ENCODE measurements at places on chromosomes 6 and 20.

DNA sequence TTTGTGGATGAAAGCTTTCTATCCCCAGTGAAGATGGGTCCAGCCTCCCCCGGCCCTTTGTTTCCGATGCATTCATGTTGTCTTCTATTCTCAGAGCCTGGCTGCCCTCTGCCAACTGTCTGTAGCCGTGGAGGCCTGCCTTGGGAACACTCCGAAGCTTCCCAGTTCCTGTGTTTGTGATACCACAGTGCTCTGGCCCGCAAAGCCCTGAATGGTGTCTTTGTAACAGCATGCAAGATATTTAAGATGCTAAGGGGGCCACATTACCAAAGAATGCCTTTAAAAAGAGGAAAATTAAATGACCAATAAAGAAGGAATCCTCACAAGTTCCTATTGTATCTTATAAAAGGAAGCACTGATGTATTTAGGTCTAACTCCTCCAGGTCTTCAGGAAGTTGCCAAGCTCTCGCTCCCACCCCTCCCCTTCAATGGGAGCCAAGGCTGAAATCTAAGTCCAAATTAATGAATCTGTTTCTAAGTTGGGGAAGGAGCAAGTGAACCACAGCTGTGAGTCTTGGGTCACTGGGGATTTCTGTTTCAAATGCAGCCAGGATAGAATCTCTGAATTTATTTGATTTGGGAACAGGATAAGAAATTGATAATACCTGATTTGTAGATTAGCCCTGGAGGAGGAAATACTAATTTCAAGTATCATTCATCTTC lies 596.1 kb downstream of the QKI start:
- no peak for DNase-seq

- no peak for DNase-seq
Observed at GRCh38 chr6:101747716-101748115, 354.2 kb downstream of the GRIK2 start.

DNA sequence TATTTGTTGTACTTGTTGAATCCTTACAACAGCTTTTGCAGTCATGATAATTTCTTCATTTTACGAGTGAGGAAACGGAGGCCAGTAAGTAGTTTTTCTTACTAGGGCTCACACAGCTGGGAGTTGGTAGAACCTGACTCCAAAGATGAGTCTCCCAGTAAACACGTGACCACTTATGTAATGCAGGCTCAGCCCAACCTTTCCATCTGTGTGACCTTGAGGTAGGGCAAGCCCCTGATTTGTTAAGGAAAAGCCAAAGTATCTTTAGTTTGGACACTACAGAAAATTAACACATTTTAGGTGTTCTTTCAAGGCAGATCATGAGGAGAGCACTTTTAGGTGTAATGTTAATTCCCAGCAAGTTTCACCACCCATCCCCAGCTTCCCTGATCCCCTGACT lies 111.3 kb downstream of the LRRC1 start:
- no peak for DNase-seq

GRCh38 chr6:148509800-148510581 lies 167.4 kb downstream of the SASH1 start:
- DNase-seq: no peak

- DNase-seq: no peak
Observed at GRCh38 chr20:56697476-56697875, 68.4 kb downstream of the TFAP2C start.

GRCh38 chr6:136618086-136618485 lies 67.9 kb upstream of the MAP7 start:
- no peak for DNase-seq

DNA sequence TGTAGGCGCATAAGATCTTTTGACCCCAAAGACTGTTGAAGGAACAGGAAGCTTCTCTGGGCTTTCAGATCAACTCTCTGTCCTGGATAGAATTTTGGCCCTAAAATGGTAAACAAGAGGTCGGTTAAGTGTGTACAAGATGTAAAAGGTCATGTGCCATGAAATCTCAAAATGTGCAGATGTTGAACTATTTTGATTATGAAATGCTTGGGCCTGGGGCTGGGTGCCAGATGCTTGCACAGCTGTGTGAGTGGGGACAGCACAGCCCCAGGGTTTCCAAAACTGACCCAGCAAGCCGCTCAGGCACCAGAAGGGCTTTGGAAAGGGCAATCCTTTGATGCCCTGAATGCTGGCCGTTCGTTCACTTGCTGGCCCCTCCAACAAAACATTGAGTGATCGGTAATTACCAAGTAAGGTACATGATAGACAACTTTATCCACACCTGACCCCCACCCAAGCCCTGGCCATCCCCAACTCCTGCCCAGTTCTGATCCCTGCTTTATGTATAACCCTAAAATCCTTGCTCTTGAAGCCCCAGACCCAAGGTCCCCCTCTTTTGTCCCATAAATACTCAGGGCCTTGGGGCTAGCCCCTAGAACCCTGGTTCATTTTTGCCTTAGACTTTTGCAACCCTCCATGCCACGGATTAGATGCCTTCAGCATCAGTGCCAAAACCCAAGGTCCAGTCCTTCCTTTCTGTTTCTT lies 1.9 kb downstream of the TMEM239 start:
- DNase-seq: peak; percentile 2

- DNase-seq: no peak
Observed at GRCh38 chr20:35729836-35730582, 12.1 kb downstream of the RBM39 start.

DNA sequence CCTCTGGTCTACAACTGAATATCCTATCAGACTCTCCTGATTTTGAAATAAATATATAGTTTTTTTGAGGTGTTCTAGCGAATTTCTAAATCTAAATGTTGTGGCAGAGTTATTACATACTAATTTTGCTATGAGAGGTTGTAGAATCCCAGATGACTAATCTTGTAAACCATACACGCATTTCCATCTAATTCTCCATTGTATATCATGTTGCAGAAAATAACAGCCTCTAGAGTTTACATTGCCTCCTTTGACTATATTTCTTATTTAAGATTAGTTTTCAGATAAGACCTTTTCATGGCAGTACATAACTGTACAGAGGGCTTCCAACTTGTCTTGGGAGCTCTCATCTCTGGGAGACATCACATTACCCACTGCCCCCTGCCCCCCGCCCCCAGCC lies 22.9 kb downstream of the PTPN1 start:
- no peak for DNase-seq

GRCh38 chr6:140043762-140044378 lies 669.4 kb upstream of the CITED2 start:
- no peak for DNase-seq

DNA sequence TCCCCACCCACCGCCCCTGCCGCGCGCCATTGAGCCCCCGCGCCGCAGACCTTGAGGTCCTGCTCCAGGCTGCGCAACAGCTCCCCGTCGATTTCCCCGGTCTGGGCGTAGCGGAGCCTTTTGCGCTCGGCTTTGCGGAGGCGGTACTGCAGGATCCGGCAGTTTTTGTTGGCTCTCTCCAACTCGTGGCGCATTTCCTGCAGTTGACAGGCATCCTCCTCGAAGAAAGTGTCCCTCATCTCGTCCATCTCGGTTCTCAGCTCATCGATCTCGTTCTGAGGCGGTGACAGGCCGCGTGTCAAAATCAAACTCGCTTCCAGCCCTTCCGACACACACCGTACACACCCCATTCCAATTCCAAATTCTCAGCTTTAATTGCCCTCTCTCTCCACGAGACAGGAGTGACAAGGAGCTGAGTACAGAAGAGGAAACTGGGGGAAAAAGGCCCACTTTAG lies 4.3 kb downstream of the MTCL3 start:
- no peak for DNase-seq

- no peak for DNase-seq
Observed at GRCh38 chr6:134007077-134007476, 45.3 kb downstream of the SLC2A12 start.

DNA sequence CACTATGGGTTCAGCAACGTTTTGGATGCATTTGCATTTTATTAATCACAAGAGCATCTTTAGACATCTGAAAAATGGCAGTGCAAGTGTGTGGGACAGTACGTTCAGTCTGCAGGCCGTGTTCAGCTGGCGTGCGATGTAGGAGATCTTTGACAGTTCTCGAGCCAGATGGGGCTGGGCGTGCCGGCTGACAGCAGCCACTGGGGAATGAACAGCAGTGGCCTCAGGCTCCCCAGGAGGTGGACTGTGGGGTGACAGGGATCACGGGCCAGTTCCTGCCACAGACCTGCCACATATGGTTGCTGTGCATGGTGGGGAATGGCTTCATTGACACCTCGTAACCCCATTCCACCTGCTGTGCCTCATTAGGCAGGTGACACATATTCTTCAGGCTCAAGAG lies 16.4 kb upstream of the MLN start:
- DNase-seq: no peak

DNA sequence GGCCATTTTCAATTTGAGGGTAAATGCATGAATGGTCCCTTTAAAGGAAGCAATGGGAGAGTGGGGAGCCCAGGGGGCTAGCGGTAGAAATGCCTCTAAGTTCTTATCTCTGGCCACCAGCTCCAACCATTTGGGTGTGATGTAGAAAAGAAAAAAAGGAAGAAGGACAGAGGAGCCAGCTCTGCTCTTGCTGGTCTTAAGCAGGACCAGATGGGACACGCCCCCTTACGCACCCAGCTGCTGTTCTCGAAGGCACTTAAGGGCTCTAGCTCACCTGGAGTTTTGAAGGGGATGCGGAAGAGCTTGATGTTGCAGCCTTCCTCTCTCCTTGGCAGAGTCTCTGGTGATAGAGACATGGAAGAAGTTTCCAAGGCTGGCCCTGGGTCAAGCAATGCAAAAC lies 59.5 kb upstream of the RNF144B start:
- no peak for DNase-seq

GRCh38 chr6:21845439-21846140 lies 252.0 kb downstream of the SOX4 start:
- no peak for DNase-seq

GRCh38 chr6:116596815-116597214 lies 19.5 kb upstream of the RSPH4A start:
- peak; percentile 27 for DNase-seq

- no peak for DNase-seq
Observed at GRCh38 chr6:42783876-42784642, 2.2 kb downstream of the BICRAL start.

DNA sequence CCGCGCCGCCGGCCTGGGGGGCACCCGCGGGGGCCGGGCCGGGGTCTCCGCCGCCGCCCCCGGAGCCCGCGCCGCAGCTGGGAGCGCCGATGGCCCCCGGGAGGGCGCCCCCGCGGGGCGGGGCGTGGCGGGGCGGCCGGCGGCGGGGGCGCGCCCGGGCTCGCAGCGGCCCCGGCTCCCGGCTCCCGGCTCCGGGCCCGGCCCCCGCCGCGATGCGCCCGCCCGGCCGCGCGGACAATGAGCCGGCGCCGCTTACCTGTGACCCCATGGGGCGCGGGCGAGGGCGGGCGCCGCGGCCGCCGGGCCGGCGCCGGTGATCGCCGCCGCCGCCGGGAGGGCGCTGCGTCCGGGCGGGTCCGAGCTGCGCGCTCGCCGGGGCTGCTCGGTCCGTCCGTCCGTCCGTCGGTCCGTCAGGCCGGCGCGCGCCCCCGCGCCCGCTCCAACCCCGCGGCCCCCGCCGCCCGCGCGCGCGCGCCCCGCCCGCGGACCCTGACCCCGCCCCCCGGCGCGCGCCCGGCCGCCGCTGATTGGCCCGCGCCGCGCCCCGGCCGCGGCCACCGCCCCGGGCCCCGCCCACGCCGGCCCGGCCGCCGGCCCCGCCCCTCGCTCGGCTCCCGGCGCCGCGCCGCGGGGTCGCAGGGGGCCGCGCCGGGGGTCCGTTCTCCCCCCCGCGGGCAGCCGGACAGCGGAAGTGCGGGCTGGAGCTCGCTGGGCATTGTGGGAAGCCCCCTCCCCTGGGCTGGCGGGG lies at the start of gene ZBTB46:
ZBTB46 (minus strand) TSS at position 424 of the 748 bp plus-strand sequence. CDS start 40,507 bp downstream, outside the sequence.
- DNase-seq: peak; percentile 40

DNA sequence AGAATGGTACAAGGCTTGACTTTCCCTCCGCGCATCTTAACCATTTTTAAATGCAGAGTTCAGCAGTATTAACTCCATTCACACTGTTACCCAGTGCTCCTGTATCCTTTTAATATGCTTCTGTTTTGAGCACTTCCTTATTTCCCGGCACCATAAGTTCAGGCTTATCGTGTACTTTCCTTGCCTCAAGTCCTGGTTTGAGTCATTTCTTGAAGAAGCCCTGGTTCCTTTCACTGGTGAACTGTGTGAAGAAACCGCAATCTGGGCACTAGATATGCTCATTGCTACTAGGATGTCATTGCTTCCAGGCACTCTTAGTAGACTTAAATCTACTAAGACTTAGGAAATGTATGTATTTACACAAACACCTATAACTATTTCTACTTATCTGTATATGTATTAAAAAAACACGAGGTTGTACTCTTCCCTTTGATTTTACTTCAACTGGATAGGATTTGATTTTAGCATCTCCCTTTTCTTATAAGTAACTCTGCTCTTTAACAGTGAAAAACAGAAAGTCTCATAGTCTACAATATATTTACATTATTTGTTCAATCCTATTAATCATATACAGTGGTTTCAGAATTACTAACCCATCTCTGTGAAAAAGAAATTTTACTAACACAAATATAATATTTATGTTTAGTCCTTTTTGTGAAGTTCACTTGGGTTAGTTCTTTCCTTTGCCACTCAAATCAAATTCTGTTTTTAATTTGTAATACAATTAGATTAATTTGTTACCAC lies 135.5 kb downstream of the CDKAL1 start:
- DNase-seq: no peak

DNA sequence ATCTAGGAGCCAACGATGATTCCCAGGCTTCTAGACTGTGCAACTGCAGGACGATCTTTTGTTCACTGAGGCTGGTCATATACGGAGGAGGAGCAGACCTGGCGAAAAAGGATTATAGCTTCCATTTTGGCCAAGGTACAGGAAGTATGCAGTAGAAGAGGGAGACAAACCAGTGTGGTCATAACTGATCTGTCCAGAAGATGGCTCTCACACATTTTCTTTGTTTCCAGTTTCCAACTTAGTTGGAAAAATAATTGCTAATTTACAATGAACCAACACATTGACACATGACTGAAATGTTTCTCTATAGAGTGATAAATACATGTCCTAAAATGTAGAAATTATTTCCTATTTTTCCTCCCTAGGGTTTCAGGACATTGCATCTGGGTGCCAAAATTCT lies 364.1 kb upstream of the BTBD3 start:
- DNase-seq: no peak

- DNase-seq: no peak
Observed at GRCh38 chr6:67045076-67045475, 1338.0 kb upstream of the EYS start.

DNA sequence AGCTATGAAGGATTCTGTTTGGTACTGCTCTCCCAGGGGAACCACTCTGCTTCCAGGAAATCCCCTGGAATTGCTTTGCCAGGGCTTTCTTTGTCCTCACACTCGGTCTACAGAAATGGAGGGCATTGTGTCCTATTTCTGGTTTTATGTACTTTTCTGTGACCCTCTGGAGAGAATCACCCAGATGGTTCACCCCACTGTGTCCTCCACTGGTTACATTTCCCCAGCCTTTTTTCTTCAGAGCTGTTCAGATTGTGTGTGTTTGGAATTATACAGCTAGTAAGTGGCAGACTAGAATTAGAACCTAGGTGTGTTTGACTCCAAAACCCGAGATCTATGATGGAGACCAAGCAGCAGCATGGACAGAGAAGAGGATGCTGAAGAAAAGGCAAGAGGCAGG lies 80.8 kb downstream of the CD164 start:
- no peak for DNase-seq

DNA sequence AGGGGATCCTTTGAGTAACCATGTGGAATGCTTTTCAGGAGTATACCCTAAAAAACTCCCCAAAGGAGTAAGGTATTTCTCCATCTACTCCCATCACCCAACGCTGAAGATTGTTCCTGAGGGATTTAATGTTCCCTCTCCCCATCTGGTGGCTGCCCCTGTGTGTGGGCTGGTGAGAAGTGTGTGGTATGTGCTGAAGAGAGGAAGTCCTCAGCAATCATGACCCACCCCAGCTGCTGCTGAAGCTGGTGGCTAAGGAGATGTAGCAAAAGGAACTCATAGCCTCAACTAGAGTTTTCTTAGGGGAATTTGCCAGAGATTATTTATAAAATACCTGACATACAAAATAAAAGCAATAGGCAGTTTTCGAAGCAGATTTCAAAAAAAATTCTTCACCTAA lies 114.3 kb upstream of the JAG1 start:
- no peak for DNase-seq

Measured in DND-41 (cell line).